ENCODE measurements at places on chromosomes 13 and 19.

DNA sequence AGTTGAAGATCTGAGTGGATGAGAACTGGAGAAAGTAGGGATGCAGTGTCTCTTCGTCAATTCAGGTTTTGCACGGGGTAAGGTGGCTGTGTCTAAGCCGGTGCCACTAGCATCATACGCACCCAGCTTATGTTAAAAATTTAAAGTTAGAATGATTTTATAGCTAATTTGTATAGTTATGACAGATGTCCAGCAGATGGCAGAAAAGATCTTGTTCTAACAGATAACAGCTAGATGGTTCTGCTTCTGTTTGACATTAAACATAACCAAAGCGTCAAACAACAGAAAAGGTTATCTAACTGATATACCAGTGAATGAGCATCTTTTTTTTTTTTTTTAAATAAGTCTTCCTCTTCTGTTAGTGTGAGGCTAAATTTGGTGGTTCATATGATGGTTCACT is 18.8 kb upstream of the EDDM13 start:
- no peak for DNase-seq

GRCh38 chr13:93926425-93926824 is 553.1 kb downstream of the DCT start:
- DNase-seq: no peak

GRCh38 chr19:46475986-46476385 is 4.6 kb upstream of the PNMA8A start:
- DNase-seq: no peak

DNA sequence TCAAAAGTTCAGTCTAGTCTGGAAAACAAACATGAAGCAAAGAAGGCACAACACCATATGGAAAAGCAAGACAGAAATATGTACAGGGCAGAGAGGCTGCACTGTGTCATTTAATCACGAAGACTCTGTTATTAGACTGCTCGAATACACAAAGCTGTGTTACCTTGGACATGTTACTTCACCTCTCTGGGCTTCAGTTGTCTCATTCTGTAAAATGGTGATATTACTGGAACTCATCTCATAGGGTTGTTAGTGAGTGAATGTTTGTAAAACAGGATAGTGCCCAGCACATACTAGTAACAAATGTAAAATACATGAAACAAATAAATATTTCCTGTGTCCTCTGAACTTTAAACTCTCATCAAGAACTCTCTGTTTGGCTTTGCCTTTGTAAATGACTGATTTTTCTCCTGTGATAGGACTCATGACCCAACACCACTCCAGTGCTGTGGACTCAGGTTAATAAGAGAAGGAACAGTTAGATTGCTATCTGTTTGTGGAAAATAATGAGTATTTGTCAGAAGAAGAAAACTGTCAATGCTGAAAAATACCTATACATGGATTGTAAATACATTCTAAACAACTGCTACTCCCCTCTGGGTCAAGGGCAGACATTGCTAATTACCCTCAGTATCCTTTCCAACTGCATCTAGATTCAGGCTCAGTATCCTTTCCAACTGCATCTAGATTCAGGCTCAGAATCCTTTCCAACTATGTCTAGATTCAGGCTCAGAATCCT is 62.3 kb downstream of the ZIC5 start:
- DNase-seq: no peak

GRCh38 chr13:110228936-110229904 is 77.7 kb downstream of the COL4A1 start:
- no peak for DNase-seq

- DNase-seq: no peak
Measured at GRCh38 chr19:11435833-11436313, 438 bp downstream of the PRKCSH start.

DNA sequence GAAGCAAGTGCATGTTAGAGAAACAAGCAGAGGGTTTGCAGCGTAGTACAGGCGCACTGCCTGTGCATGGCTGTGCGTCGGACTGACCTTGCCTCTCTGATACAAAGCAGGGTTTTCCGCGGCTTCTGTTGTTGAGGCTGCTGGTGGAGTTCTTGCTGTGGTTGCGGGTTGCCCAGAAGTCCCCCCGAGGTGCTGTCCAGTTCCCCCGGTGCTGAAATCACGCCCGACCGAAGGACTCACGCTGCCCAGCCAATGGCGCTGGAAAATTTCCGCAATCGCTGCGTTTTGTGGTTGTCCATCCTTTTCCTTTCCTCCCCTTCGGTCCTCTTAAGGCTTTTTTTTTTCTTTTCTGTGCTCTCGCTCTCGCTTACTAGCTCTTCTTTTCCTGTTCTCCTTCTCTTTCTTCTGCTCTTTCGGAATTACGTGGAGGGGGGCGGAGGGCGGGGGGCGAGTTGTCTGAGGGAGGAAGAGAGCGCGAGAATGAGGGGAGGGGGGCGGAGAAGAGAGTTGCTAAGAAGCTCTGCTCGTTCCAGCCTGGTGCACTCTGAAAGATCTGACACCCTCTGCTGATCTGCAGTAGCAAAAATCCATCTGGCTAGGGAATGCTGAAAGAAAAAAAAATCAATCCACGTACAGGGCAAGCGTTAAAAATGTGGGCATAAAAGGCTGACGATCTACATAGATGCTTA is at the start of gene SLITRK1:
Gene SLITRK1, minus strand, starts transcription at position 558 of the 689 bp plus-strand sequence. CDS start 967 bp downstream, outside the sequence.
- no peak for DNase-seq

DNA sequence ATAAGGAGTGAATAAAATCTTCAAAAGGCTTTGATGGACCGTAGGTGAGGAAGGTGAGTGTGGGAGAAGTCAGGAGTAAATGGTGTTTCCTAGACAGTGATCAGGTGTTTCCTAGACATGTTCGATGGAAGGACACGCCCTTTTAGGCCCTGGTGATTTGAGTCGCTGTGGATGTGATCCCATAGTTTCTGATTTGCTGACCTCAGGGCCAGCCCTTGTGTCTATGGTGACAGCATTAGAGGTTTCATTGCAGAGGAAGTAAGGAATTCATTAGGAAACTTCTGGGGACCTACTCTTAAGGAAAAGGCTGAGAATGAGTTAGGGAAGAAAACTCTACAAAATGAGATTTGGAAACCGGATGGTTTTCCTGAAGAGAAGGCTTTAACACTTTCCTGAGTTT is 31.5 kb upstream of the RNF113B start:
- DNase-seq: no peak

GRCh38 chr13:64704121-64704649 is 2526.0 kb downstream of the PCDH9 start:
- no peak for DNase-seq

DNA sequence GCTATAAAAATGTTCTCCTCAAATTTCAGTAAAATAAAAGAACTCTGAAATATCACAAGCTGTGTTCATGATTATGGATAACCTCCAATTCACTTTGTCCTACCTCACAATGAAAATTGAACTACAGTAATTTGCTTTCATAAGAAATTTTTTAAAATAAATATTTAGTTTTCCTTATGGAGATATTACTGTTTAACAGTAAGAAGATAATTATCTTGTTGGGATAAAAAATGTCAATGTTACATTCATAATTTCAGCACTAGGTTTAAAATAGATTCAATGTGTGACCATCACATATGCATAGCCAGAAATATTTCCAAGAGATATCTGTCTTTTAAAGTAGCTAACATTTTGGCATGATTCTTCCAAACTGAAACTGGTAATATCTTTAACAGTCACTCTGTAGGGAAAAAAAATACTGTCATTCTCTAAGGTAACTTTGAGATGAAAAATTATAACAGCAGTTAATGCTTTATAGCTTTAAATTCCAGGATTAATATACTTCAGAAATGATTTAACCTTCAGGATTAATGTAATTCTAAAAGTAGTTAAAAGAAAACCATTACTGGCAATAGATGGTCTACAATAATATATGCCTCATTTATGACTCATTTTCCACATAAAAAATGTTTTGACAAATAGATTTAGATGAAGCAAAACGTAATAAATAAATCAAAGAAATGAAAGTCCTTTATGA is 91.3 kb downstream of the SPRY2 start:
- DNase-seq: no peak

GRCh38 chr19:3456925-3457527 is 23.3 kb downstream of the SMIM24 start:
- DNase-seq: no peak

DNA sequence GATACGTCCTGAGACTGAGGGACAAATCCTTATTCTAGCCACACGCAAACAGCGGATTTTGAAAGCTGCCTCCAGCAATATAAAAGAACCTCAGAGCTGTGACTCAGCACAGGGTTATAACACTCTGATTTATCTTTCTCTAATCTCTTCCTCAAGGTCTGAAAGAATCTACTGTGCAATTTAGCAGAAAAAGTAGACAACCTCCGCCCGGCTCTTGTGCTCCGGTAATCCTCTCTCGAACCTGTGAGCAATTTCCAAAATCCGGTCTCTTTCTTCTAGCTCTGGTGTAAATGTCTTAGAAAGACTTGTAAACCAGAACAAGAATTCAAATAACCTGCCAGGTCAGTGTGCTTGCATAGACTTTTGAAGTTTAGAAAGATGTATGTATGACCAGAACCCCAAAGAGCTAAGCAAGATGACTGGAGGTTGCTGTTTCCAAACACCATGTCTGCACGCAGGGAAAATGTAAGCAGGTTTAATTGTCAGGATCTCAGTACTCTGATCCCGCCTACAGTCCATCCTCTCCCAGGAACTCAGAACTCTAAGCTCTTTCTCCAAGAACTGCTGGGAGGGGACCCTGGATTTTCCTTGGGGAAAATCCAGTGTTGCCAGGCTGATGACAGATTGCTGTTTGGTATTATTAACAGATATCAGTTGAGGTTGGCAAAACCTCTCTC is 338.1 kb downstream of the RFC3 start:
- no peak for DNase-seq

- no peak for DNase-seq
Measured at GRCh38 chr19:56839652-56840450, 675 bp downstream of the PEG3 start.

DNA sequence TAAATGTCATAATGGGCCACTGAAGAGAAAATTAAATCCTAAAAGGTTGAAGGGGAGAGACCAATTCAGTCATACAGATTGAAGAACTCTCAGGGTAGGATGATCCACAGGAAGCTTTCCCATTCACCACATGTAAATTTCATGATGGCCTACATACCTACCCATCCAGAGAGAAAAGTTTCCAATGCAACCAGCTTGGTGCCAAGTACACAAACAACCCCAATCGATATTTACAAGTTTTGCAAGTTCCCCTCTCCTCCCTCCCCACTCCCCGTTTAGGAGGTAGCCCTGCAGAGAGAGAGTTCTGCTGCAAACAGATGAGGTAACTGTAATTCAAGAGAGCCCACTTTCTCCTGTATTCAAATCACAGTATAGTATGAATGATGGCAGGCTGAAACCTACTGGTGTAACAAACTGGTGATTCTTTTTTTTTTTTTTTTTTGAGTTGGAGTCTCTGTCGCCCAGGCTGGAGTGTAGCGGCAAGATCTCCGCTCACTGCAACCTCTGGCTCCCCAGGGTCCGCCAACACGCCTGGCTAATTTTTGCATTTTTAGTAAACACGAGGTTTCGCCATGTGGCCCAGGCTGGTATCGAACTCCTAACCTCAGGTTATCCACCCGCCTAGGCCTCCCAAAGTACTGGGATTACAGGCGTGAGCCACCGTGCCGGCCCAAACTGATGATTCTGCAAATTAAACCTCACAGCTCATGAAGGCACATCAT is 14.4 kb downstream of the FOXO1 start:
- DNase-seq: no peak

DNA sequence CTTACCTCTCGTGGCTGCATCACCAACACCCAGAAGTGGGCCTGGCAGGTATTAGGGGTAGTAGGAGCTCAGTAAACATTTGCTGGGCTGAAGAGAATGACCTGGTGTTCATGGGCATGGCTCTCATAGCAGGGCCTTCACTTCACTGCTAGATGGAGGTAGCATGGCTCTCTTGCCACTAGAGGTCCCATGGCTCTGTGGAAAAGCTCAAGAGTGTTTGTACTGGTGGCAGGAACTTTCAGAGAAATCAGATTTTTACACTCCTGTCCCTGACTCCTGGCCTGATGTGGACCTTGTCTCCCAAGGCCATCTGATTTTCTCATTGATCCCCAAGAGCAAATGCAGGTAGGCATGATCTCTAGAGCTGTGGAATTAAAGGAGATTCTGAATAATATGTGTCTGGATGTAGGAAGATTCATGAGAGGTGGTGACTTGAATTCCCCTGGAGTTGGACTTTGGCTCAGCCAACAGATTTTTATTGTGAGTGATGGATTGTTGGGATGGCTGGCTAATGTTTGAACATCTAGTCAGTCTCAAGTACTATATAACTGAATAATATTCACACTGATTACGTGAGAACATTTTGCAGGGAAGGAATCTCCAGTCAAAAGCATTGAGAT is 5.7 kb downstream of the ZNF574 start:
- DNase-seq: no peak

- DNase-seq: no peak
Measured at GRCh38 chr13:77042566-77043177, 15.7 kb upstream of the FBXL3 start.

GRCh38 chr19:1313695-1314613 is 28.3 kb downstream of the EFNA2 start:
- DNase-seq: no peak

DNA sequence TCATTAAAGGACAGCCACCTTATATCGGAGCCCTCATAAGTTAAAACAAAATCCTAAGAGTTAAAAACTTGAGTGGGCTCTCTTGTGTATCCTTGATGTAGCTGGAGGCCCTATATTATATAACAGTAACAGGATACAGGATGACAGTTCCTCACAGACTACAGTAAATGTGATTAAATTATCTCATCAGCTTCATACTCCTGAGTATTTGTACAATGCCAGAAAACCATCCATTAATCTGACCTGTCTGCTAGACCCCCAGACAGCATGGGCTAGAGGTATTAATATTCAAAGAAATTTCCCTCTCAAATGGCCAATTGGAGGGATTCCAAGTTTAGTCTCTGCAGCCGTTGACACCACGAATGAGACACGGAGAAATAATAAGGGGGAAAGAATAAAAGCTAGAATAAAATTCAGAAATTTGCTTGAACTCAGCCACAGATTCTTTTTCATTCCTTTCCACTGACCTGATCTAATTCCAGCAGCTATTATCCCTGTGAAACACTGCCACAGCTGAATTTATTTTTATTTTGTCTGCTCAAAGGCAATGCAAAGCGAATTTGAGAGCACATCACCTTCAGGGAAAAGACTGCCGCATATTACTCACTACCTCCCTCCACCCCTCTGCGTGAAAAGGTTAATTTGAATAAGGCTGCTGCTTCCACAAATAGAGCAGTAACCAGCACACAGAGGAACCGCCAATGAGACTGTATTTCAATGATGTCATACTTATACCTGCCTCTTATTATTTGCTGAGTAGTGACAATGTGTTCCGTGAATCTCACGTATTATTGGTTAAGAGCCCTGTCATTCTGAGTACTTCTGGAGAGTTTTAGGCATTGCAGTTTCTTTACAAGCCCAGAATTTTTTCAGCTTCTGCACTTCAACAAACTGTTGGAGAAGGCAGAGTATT is 155.9 kb upstream of the KLF12 start:
- DNase-seq: no peak

DNA sequence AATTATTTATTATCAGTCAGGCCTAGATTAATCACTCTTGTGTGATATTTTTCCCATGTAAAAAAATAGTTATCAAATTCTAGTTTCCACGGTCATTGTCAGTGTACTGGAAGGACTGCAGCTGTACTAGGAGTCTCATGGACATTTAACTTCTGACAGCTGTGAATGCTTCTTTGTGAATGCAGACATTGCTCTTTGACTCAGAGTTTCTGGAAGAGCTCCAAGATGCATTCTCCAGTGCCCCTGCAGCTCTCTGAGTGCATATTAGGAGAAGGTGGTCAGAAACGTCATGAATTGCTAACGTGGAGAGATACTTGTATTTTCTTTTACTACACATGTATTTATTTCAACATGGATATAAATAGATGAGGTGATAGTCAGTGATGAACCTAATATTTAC is 9.7 kb upstream of the SLITRK5 start:
- DNase-seq: no peak
